ENCODE measurements at places on chromosomes 1 and 21.

DNA sequence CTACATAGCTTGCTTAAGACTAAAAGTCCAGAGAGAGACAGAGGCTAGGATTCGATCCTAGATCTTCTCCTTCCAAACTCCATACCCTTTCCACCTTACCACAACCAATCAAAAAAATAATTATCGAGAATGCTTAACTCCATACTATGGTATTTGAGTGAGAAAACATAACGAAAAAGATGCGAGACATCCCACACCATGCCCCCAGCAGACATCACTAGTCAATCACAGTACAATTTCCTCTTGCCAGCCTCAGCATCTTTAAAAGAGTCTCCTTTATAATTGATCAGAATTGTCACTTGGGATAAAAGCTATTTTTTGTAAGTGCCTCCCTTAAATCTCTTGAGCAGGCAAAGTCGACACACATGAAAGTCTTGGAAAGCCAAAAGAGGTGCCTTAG is 875 bp downstream of the NCF2 start:
- no peak for DNase-seq

DNA sequence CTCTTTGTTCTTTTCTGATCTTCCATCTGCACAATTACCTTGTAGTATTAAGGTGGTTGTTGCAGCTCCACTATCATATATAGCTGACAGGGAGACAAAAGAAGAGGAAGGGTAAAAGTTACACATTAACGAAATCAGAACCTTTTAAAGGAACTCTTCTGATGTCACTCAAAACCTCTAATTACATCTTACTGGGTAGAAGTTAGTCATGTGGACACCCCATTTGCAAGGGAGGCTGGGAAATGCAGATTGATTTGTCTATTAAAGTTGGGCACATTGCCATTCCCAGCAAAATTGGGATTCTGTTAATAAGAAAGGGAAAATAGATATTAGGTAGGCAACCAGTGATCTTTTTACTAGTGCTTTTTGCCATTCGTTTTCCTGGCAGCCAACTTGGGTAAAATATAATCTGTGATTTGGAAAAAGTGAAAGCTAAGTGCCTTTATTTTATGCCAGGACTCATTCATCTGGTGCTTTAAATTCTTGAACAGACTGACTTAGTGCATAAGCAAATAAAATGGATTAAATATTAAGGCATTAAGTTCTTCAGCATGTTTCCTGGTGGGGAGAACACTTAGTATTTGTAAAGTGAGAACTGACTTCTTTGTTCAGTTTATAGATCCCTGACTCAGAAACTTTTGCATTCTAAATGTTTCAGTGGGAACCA is 71.3 kb downstream of the DNM3 start:
- DNase-seq = no peak

GRCh38 chr1:230661976-230662375 is 19.7 kb downstream of the COG2 start:
- DNase-seq = no peak

- no peak for DNase-seq
Measured at GRCh38 chr1:2188336-2188735, 6.2 kb downstream of the FAAP20 start.

- DNase-seq = peak; percentile 91
Measured at GRCh38 chr1:23403735-23404486, 20.6 kb downstream of the TCEA3 start.

- peak; percentile 47 for DNase-seq
Measured at GRCh38 chr1:66764994-66765578, 12.8 kb downstream of the DYNLT5 start.

DNA sequence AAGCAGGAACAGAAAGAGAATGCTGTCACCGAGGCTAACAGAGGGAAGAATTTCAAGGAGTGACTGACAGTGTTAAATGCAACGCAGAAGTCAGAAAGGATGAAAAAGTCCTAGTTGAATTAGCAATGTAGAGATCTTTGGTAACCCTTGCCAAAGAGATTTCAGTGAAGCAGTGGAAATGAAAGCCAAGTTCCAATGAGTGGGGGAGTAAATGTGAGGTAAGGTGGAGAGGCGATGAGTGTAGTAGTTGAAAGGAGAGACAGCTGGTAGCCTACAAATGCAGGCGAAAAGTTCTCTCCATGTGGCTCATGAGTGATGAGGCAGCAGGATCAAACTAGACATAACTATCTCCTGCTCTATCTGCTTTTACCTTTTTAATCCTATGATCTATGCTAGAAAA is 74.6 kb upstream of the IPO9 start:
- DNase-seq = no peak

- peak; percentile 13 for DNase-seq
Measured at GRCh38 chr1:53449021-53449420, 10.2 kb upstream of the DMRTB1 start.

DNA sequence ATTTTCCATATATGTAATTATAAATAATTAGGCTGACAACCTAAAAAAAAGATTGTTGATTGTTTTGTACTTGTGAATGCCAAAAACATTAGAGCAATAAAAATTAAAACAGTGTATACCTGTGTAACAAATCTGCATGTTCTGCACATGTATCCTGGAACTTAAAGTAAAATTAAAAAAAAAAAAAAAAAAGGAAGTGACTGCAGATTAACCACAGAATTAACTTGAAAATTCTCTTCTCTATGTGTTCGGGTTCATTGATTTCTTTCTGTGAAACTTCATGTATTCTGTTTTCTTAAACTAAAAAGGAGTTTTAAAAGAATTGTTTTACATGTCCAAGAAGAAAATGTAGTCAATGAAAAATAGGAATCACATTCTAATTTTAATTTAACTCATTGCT is 95.7 kb downstream of the FASLG start:
- no peak for DNase-seq

DNA sequence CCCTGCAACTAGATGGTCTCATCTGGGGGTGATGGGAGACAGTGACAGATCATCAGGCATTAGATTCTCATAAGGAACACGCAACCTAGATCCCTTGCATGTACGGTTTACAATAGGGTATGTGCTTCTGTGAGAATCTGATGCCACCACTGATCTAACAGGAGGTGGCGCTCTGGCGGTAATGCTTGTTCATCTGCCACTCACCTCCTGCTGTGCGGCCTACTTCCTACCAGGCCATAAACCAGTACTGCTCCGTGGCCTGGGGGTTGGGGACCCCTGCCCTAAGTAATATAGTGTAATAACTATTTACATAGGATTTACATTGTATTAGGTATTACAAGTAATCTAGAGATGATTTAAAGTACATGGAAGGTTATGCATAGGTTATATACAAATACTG is 134.9 kb downstream of the CLEC20A start:
- DNase-seq = no peak

- no peak for DNase-seq
Measured at GRCh38 chr1:58841455-58841854, 57.6 kb upstream of the JUN start.

DNA sequence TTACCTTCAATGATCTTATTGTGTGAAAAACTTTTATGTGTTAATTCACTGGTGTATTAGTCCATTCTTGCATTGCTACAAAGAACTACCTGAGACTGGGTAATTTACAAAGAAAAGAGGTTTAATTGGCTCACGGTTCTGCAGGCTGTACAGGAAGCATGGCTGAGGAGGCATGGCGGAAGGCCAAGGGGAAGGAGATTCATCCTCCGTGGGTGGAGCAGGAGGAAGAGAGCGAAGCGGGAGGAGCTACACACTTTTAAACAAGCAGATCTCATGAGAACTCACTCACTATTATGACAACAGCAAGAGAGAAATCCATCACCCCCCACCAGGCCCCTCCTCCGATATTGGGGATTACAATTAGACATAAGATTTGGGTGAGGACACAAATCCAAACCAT is 44.2 kb upstream of the RGS7 start:
- no peak for DNase-seq

GRCh38 chr1:8408151-8408839 is 90.4 kb downstream of the SLC45A1 start:
- DNase-seq = peak; percentile 89

GRCh38 chr21:38909109-38909508 is 103.4 kb downstream of the ETS2 start:
- no peak for DNase-seq
